ENCODE measurements at places on chromosomes 12 and 14. TPM values are rescaled to one million over a fixed set of nuclear protein-coding genes. Genes with fewer than 3 reads are reported as not detected.

Gene NEUROD4
- total RNA-seq = not detected

Gene CD163L1
- total RNA-seq = 0.63 TPM

Gene DPPA3
- total RNA-seq = not detected

Gene RERGL
- not detected for total RNA-seq

Gene USP44
- 6.3 TPM for total RNA-seq

All from mononuclear cell (primary cell).